Bladder microvascular endothelial cell (primary cell): ENCODE measurements at places on chromosomes 16 and 17. TPM values are rescaled to one million over a fixed set of nuclear protein-coding genes. Genes with fewer than 3 reads are reported as not detected.

KRT20 gene
- not detected in 2 replicates for total RNA-seq

HSD11B2 gene
- 0.16 and 0.38 TPM in 2 replicates for total RNA-seq

MATCAP1 gene
- 7.8 and 18.3 TPM in 2 replicates for total RNA-seq

LDHD gene
- total RNA-seq: 0.94 and 0.97 TPM in 2 replicates

CCL14 gene
- total RNA-seq: 4.4 and 11.5 TPM in 2 replicates

CDH11 gene
- total RNA-seq: 8.7 and 15.4 TPM in 2 replicates

TCAP gene
- 0.49 and 0.63 TPM in 2 replicates for total RNA-seq

EEF2K gene
- total RNA-seq: 37.4 and 45.8 TPM in 2 replicates

CLEC19A gene
- total RNA-seq: not detected in 2 replicates

CLEC10A gene
- total RNA-seq: 0.19 TPM in 1 of 2 replicates, not detected in the other

SLFN12L gene
- 0.16 and 0.25 TPM in 2 replicates for total RNA-seq

UTS2R gene
- total RNA-seq: not detected in 2 replicates

SOX15 gene
- total RNA-seq: 0.06 and 0.49 TPM in 2 replicates

SPNS2 gene
- 109 and 135 TPM in 2 replicates for total RNA-seq

KCNJ2 gene
- 7.7 and 15.1 TPM in 2 replicates for total RNA-seq

ZSWIM7 gene
- 14.2 and 21.6 TPM in 2 replicates for total RNA-seq

DLX3 gene
- total RNA-seq: not detected in 2 replicates

HOXB5 gene
- 0.25 and 0.32 TPM in 2 replicates for total RNA-seq

PPP1R1B gene
- not detected in 2 replicates for total RNA-seq

DNAAF1 gene
- not detected in 2 replicates for total RNA-seq

PPM1E gene
- total RNA-seq: under 0.01 and 0.06 TPM in 2 replicates

C1QTNF1 gene
- total RNA-seq: 9.1 and 30.4 TPM in 2 replicates

HOXB9 gene
- 0.49 and 0.57 TPM in 2 replicates for total RNA-seq

WNT9B gene
- total RNA-seq: not detected in 2 replicates

OVCA2 gene
- total RNA-seq: 22.7 and 48.4 TPM in 2 replicates

SSTR5 gene
- 0.16 and 0.50 TPM in 2 replicates for total RNA-seq

NAA38 gene
- 90.2 and 171 TPM in 2 replicates for total RNA-seq

TMEM88 gene
- total RNA-seq: 24.5 and 132 TPM in 2 replicates

CHD9NB gene
- total RNA-seq: 0.97 and 1.5 TPM in 2 replicates

MYO15A gene
- under 0.01 and 0.44 TPM in 2 replicates for total RNA-seq

VKORC1 gene
- 59.1 and 60.7 TPM in 2 replicates for total RNA-seq

IGF2BP1 gene
- 0.13 and 0.16 TPM in 2 replicates for total RNA-seq

PSMB10 gene
- total RNA-seq: 61.3 and 125 TPM in 2 replicates

METTL22 gene
- total RNA-seq: 9.4 and 26.1 TPM in 2 replicates

ZG16B gene
- 0.44 and 0.65 TPM in 2 replicates for total RNA-seq

USP22 gene
- 204 and 321 TPM in 2 replicates for total RNA-seq

KIF2B gene
- not detected in 2 replicates for total RNA-seq

CTF1 gene
- under 0.01 and 0.19 TPM in 2 replicates for total RNA-seq

KCNJ16 gene
- total RNA-seq: under 0.01 TPM in 1 of 2 replicates, not detected in the other

HBA2 gene
- total RNA-seq: 0.32 TPM in 1 of 2 replicates, not detected in the other

C16orf86 gene
- total RNA-seq: 2.0 and 2.8 TPM in 2 replicates

KRTAP2-1 gene
- total RNA-seq: not detected in 2 replicates
